Fibroblast of skin of abdomen (primary cell): ENCODE measurements at places on chromosomes 13 and 19.

GRCh38 chr19:54430306-54431254, 15.3 kb downstream of the TTYH1 start:
- DNase-seq, result no peak

GRCh38 chr13:75071395-75071794, 410.6 kb downstream of the TBC1D4 start:
- DNase-seq, result no peak

DNA sequence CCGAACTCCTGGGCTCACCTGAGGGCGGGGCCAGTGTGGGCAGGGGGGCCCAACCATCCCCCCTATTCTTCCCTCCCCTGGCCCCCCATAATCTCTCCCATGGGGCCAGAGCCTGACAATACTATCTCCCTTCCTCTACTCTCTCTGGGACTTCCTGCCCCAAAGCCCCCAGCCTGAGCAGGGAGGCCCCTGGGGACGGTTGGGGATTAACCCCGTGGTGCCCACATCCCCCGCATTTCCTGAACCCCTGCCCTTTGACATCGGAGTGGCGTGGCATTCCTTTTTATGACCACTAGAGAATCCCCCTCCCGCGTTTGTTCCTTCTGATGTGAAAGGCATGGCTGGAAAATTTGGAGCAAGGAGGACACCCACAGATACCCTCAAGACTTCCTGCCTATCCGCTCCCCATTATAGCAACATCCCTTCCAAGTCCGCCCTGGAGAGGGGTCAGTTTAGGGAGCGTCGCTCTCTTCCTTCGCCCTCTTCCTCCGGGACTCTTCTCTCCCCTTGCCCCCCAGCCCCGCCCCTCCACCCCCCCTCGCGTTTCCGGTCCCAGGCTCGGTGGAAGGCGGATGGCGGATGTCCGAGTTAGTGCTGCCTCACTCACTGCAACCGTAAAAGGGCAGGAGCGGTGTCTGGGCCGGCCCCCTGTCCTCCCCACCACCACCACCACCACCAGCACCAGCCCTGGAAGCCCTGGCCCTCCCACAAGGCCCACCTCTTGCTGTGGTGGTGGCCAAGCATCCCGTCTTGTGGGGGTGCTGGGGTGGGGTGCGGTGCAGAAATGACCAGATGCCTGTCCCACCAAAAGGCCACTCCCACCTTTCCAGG, 1.8 kb downstream of the VASP start:
- DNase-seq, result peak; percentile 75

DNA sequence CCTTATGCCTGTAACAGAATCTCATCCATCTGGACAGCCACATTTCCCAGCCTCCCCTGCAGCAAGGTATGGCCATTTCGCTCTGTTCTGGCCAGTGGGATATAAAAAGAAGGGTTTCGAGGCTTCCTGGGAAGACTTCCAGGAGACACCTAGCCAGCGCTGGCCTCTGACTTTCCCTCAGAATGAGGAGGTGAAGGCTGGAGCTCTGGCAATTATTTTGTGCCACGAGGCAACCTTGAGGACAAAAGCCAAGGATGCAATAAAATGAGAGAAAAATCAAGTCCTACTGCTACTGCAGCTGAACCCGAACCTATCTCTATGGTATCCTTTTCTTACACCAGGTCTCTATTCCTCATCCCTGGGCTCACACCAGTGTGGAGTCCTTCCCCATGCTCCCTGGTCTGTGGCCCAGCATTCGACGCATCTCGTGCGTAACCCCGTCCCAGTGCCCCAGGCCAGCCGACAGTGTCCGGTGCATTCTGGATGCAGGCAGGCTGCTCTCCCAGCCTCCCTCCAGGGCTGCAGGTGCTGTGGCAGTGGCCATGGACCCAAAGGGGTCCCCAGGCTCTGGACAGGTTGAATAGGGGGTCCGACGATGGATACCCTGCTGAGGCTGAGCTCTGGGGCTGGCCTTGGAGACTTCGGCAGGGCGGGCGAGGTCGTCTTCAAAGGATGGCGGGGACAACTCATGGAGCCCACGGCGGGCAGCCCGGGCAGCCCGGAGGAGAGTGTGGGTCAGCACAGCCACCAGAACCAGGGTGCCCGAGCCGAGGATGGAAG, 12.2 kb downstream of the TMEM221 start:
- no peak for DNase-seq

GRCh38 chr19:50204081-50204428, 633 bp downstream of the MYH14 start:
- no peak for DNase-seq

GRCh38 chr19:18502246-18502637, 19.6 kb downstream of the ELL start:
- DNase-seq, result no peak

GRCh38 chr19:30167976-30168635, 204.1 kb upstream of the ZNF536 start:
- DNase-seq, result no peak

GRCh38 chr13:45705918-45706317, 3.8 kb downstream of the CBY2 start:
- DNase-seq, result no peak

DNA sequence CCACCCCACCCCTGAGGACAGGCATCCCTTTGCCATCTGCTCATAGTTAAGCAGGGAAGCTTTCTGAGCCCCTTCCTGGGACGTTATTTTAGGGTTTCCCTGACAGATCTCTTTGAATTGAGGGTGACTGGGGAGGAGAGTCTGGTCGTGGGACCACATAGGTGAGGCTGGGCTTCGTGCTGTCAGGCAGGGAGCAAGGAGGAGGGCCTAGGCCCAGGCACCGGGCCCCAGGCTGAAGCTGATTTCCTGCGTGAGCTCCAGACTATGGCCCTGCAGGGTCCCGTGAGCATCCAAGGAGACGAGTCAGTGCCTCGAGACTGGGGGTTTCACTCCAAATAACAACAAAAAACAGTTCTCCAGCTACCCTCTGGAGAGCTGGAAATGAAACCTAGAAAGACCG, 60.4 kb downstream of the MYO9B start:
- no peak for DNase-seq

- DNase-seq, result peak; percentile 79
Observed at GRCh38 chr13:42707586-42707985, 73.8 kb upstream of the FAM216B start.

GRCh38 chr13:46861959-46862358, 34.9 kb downstream of the HTR2A start:
- no peak for DNase-seq

GRCh38 chr13:114005206-114005724, 31.4 kb upstream of the C13orf46 start:
- DNase-seq, result no peak

DNA sequence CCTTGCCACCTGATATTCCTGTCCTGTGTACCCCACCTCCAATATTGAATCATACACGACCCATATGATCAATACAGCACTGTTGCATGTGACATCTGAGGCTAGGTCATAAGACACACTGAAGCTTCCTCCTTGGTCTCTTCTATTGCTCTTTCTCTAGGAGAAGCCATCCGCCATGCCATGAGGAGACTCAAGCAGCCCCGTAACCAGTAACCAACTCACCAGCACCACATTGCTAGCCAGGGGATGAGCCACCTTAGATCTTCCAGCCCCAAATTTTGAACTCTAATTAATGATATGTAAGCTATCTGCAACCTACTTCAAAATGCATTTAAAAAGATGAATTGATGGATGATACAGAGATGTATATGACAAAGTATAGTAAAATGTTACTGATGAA, 28.6 kb downstream of the ZNF557 start:
- DNase-seq, result no peak

- DNase-seq, result no peak
Observed at GRCh38 chr19:47494211-47494547, 10.2 kb upstream of the KPTN start.

- DNase-seq, result no peak
Observed at GRCh38 chr13:37905736-37906135, 36.2 kb upstream of the TRPC4 start.

- no peak for DNase-seq
Observed at GRCh38 chr13:73987618-73988017, 146.6 kb downstream of the KLF12 start.

GRCh38 chr19:38725469-38726283, 18.6 kb downstream of the CAPN12 start:
- DNase-seq, result no peak

- DNase-seq, result no peak
Observed at GRCh38 chr13:38803531-38803930, 116.7 kb downstream of the FREM2 start.

DNA sequence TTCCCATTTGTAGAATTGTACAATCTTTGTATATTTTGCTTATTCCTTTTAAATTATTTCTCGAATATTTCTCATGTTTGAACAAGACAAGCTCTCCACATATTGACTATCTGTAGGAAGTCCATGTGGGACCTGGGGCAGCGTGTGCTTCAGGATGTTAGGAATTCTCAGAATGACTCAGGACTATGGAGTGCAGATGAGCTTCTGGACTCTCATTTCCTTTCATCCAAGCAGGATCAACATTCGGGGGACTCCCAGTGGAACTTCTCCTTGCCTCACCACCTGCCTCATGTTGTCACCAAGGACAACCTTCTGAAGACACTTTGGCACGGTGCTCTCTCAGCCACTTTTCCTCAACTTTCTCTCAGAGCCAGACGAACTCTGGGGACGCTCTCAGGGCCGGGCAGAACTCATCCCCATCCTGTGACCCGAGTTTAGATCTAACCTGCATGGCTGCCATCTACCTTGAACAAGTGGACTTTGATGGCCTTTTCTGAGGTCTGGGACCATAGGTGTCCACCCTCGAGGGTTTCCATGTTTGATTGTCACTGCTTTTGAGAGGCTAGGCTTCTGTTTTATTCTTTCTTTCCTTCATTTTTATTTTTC, 441.7 kb downstream of the IRS2 start:
- peak; percentile 77 for DNase-seq

DNA sequence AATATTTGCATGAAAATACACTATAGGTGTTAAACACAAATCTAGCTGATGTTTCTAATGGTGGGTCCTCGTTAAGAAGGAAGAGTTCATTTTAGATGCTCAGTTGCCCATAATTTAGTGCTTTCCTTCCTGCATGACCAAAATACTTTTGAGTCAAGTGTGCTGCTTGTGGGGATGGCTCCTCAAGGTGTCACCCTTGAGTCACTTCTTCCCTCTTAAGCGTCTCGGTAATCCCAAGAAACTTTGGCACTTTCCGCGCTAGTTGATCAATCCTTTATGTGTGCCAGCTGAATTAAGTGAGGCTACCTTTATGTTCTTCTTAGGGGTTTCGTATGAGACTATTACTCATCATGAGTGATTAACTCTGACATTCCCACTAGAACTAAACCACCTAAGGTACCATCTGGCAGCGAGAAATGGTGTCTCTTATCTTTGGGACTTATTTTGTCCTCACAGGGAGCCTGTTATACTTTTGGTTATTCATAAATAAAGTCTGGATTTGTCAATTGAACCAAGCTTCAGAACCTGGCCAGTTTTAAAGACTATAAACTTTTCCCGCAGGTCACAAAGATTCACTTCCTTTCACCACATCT, 106.8 kb downstream of the NHLRC3 start:
- peak; percentile 59 for DNase-seq

- no peak for DNase-seq
Observed at GRCh38 chr13:46728777-46729176, 68.2 kb downstream of the ESD start.

- DNase-seq, result no peak
Observed at GRCh38 chr13:73367886-73368285, 309.1 kb downstream of the KLF5 start.

DNA sequence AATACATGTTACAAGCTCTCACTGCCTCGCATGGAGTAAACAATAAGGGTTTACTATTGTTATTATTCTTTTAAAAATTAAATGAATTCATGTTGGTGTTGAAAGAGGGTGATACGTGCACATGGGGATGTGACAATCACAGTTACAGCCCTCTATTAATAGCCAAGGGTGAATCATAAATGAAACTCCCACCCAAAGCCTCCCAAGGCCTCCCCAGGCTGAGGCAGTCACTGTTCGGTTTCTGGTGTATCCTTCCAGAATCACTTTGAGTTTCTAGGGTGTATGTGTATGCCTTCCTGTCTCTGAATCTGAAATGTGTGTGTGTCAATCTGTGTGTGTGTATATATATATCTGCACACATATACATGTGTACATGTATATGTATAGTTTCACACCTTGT, 73.4 kb downstream of the AKAP11 start:
- DNase-seq, result no peak

- DNase-seq, result no peak
Observed at GRCh38 chr13:51501096-51501495, 48.3 kb upstream of the INTS6 start.

DNA sequence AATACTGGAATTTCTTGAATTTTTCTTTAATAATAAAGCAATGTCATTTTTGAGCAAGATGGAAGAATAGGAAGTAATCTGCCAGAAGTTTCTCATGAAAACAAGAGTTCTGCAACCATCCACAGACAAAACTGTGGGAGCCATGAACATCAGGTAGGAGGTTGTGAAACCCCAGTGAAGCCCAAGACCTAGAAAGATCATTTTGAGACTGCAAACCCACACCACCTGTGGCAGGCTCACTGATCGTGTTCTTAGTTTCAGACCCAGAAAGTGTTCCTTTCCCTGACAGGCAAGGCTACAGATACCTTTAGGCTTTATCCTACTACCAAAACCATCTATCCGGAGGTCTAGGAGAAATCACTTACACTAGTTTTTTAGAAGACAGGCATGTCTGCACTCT, 2189.8 kb upstream of the PCDH20 start:
- DNase-seq, result no peak

- DNase-seq, result peak; percentile 25
Observed at GRCh38 chr19:13691569-13692435, 72.5 kb upstream of the MRI1 start.

- no peak for DNase-seq
Observed at GRCh38 chr19:16814526-16815100, 14.6 kb upstream of the SIN3B start.

- no peak for DNase-seq
Observed at GRCh38 chr13:34300559-34300958, 482.6 kb downstream of the RFC3 start.

- peak; percentile 59 for DNase-seq
Observed at GRCh38 chr13:41622432-41623429, 165.4 kb downstream of the RGCC start.

- DNase-seq, result no peak
Observed at GRCh38 chr19:4185413-4186086, 3.1 kb downstream of the ANKRD24 start.

DNA sequence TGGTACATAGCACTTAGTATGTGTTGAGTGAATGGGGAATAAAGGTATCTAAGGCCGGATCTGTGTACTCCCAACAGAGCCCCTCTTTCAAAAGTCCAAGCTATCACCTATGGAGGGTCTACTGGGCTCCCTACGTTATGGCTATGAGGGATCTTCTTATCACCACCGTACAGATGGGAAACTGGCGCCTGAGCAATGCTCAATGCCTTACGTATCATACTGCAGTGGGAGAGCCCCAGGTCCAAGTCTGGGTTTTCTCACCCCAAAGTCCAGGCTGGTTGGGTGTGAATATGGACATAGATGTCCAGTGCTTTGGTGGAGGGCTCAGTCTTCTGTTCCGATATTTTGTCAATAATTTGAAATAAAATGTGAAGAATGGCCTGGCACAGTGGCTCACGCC, 13.1 kb upstream of the GGACT start:
- no peak for DNase-seq

- peak; percentile 68 for DNase-seq
Observed at GRCh38 chr13:39612023-39612637, 9.1 kb upstream of the LHFPL6 start.
